ENCODE measurements at places on chromosomes 6 and 20. TPM values are rescaled to one million over a fixed set of nuclear protein-coding genes. Genes with fewer than 3 reads are reported as not detected.

The POFUT1 gene
- total RNA-seq = 66.8 TPM

The CDYL gene
- total RNA-seq = 24.2 TPM

The TREML4 gene
- not detected for total RNA-seq

The TFAP2D gene
- not detected for total RNA-seq

The SLC35F1 gene
- not detected for total RNA-seq

The SLC22A1 gene
- 1.4 TPM for total RNA-seq
